ENCODE measurements at places on chromosomes 11 and 22.

GRCh38 chr11:17930544-17931125, 82.2 kb downstream of the SERGEF start:
- DNase-seq, result no peak

DNA sequence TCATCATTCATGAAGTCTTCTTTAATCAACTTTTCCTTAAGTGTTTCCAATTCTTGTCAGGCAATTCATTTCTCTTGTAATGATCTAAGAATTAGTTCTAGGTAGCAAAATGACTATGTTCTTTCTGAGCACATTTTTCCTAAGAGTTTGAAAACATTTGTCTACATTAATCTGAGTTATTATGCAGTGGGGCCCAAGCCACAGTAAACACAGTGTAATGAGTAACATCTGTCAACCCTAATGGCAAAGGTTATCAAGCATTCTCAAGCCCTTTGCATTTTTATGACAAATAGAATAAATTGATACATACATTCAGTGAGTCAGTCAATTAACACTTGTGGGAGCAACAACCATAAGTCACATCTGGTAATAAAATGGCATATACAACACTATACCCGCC, 106.7 kb upstream of the ZC3H12C start:
- no peak for DNase-seq

DNA sequence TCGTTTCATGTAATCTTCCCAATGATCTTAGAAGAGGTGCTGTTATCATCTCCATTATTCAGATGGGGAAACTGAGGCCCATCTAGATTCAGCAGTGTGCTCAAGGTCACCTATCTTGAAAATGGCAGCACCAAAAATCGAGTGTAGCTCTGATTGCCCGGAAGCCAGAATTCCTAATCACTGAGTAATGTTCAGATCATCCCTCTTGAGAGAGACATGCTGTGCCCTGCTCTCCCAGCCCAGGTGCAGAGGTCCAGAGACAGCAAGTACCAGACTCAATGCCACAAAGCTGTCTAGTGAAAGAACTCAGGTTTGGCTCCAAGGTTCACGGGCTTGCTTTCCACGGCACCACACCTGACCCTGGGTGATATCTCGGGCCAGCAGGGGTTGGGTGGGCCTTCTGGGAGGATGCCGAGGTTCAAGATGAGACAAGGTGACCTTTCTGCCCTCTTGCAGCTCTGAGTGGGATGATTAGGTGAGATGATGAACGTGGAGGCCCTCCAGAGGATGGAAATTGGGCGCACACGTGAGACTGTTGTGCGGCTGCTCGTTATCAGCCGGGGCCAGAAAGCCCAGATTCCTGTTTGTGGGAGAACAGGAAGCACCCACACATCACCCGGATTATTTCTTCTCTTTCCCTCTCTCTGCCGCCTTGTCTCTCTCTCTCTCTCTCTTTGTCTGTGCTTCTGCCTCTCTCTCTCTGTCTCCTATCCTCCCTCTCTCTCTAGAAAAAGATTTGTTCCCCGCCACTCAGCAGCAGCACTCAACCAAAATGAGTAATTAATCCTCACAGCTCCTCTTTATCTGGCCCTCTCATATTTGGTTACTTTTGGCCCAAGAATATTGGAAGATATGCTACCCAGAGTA, 19.0 kb upstream of the RASD2 start:
- no peak for DNase-seq

DNA sequence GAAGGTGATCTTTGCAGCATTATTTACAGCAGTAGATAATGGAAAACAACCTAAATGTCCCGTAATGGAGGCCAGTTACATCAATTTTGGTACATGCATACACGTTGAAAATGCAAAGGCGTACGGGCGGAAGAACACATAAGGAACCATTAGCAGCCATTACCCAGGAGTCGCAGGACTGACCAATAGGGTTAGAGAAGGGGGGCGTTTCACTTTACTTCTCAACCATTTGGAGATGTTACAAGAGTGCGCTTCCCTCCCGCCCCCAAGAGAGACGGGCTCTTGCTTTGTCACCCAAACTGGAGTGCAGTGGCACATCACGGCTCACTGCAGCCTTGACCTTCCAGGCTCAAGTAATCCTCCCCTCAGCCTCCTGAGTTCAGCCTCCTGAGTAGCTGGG, 52.8 kb upstream of the SLC35C1 start:
- no peak for DNase-seq

- no peak for DNase-seq
Observed at GRCh38 chr11:9716275-9717039, 52.6 kb downstream of the SWAP70 start.

GRCh38 chr22:37633625-37634416, 5.6 kb upstream of the SH3BP1 start:
- peak; percentile 96 for DNase-seq

DNA sequence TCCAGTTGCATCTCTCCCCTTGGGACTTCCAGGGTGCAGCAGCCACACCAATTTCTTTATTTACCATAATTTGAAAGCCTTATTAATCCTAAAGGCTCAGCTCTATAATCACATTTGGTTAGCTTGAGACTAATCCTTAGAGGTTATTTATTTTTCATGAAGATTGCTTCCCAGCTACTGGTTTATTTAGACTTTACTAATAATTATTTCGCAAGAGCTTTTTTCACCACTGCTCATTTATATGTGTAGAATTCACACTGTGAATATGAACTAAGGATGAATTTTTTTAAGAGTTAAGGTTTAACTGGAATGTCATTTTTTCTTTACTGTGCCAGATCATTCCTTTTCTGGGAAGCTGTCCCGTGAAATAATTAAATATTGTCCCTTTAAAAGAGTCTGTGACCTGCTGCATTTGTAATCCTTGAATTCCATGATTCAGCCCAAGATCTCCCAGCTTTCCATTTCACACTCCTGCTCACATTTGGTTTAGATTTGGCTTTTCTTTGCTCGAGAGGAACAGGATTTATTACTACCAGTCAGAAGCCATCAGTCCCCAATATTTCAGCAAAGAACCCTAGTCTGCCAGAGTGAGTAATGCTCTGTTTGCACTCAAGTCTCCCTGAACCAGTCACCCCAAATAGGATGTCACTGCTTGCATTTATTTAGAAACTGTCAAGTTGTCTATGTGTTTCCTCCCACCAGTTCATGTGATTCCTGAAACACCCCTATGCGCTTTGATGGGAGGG, 4.4 kb upstream of the CD44 start:
- no peak for DNase-seq

- DNase-seq, result no peak
Observed at GRCh38 chr11:16956538-16957153, 57.6 kb downstream of the PLEKHA7 start.

- no peak for DNase-seq
Observed at GRCh38 chr11:111098091-111098490, 147.4 kb upstream of the POU2AF2 start.

DNA sequence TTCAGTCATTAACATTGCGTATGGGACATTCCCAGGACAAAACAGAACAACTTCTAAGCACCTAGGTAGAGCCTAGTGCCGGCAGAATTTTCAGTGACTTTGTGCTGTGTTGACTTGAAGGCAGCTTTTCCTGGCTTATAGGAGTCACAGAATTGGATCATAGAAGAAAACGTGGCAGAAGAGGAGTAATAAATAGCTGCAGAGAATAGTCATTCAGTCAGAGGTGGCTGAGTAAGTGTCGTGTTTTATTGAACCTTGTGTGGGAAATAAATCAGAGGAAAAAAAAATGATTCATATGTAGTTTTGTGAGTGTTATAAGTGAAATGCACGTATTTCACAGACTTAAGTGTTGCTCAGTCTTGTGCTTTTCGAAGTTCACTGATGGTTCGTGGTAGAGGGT, 2.1 kb downstream of the BARX2 start:
- no peak for DNase-seq

GRCh38 chr22:46070803-46071450, 79.4 kb upstream of the PPARA start:
- no peak for DNase-seq

DNA sequence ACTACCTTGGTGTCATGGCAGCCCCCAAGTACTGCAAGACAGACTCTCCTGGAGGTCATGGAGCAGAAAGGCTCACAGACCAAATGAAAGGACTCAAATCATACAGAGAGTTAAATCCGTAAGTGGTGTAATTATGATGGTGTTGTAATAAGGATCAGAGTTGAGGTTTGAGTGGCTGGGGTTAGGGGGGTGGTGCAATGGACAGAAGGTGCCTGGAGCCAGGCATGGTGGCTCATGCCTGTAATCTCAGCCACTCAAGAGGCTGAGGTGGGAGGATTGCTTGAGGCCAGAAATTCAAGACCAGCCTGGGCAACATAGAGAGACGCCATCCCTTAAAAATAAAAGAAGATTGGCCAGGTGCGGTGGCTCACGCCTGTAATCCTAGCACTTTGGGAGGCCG, 18.7 kb downstream of the ART5 start:
- no peak for DNase-seq

DNA sequence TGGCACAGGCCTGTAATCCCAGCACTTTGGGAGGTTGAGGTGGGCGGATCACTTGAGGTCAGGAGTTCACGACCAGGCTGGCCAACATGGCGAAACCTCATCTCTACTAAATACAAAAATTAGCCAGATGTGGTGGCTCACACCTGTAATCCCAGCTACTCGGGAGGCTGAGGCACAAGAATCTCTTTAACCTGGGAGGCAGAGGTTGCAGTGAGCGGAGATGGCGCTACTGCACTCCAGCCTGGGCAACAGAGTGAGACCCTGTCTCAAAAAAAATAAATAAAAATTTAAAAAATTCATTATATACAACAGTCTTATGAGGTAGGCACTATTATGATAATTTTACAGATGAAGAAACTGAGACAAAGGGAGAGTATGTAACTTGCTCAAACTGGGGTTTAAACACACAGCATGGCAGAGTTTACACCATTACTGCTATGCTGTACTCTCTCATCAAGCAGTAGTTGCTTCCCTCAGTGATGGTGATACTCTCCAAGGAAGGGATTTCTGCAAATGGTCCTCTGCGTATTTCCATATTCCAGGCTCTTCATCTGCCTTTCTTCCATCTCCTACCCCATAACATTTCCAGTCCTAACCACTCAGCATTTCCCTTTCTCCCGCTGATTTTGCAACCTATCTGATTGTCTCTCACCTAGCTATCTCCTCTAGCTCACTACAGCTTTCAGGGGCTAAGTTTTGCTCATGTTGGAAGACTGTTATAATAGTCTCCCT, 95.3 kb downstream of the CCDC83 start:
- DNase-seq, result no peak

- DNase-seq, result no peak
Observed at GRCh38 chr11:61445516-61445915, 15.6 kb downstream of the SDHAF2 start.

GRCh38 chr11:88813233-88813915, 252.4 kb downstream of the GRM5 start:
- DNase-seq, result no peak

DNA sequence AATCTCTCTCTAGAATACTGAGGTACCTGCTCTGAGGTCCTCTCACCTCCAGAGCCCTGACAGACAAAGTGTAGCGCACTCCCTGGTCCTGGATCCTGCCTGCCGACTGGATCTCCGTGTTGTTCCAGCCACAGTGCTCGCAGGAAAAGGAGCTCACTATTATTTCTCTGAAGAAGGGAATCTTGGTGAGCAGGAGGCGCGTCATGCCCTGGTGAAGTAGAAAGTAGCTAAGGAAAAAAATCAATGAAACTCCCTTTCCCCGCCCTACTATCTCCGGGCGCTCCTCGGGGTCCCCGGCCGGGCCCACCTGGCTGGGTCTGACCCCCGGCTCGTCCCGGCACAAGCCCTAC, 412 bp downstream of the ZPR1 start:
- no peak for DNase-seq

DNA sequence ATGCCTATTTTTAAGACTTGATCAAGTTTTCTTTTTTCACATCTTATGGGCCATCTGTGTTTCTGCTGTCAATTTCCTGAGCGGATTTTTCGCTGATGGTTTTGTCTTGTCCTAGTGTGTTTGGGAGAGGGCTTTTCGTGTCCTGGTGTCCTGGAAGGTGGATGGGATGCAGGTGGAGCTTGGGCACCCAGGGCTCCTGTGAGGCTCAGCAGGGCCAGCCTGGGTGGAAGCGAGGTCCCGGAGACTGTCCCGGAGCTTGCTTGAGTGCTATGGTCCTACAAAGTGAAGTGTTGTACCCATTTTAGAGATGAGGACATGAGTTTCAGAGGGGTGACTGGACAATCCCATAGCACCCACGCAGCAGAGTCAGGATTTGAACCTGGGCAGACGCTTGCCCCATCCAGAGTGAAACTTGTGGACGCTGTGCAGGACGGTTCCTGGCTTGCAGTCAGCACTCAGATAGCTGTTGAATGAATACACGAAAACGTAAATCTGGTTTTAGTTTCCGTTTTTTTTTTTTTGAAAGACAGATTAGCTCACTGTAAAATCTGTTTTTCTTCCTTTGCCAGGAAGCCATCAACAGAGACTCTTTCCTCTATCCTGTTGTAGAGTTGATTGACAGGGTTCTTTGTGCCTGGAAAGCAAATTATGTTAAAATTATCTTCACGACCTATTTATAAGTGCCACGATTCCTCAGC, 64.1 kb downstream of the TBC1D22A start:
- DNase-seq, result no peak

DNA sequence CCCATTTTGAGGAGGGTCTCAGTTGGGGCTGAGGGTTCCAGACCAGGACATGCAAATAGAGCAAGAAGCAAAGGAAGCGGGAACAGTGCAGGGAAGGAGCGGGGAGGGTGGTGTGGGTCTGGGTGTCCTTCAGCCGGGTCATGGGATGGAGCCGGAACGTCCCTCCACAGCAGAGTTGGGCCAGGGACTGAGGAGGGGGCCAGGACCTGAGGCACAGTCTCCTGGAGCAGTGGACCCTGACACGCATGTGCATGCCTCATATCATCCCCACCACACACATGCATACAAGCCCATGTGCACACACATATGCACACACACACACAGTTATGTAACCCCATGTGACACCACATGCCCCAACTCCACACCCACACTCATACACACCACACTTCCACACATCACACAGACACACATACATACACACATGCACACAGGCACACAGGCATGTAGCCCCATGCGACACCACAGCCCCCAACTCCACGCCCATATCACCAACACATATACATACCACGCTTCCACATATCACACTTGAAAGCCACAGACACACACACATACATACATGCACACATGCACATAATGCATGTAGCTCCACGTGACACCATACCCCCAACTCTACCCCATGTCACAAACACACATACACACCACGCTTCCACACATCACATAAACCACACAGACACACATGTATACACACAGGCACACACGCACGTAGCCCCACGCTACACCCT, 1026.6 kb downstream of the BRD1 start:
- no peak for DNase-seq

GRCh38 chr11:130715085-130715876, 201.0 kb downstream of the SNX19 start:
- no peak for DNase-seq

All from vagina (tissue), 2 donors.